Stimulated activated CD4-positive, alpha-beta T cell treated with anti-CD3 and anti-CD28 coated beads, Interleukin-1b, Interleukin-23, amount 100 ng/mL, for 48 hours (primary cell): ENCODE measurements at places on chromosomes 3 and 15.

DNA sequence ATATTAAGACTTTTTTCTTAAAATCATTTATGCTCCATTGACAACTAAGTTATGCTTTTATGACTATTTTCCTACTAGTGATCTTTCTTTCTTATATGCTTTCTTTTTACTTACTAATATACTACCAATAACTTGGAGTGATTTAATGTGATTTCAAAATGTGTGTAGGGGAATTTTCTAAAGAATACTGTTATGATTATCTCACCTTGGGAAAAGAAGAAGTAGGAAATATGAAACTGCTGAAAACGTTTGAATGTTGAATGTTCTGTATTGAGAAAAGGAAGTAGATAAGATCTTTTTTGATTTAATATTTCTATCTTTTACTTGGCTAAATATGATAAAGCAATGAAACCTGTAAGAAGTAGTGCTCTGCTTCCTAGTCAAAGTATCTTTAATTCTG lies 7.8 kb upstream of the CD200R1 start:
- DNase-seq = no peak

DNA sequence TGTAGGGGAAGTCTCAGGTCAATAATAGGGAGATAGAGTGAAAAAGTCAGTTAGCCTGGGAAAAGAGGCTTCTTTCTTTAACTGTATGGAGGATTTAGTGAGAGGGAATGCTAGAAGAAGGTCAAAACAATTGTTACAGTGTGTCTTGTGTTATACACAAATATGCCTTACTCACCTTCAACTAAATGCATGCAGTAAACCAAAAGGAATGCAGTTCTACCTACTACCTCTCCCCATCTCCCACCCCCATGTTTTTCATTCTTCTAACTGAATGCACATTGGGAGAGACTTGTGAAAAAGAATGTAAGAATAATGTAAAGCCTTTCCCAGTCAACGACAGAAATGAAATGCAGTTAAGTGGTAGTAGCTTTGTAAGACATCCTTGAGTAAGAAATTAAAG lies 33.8 kb downstream of the CCDC66 start:
- DNase-seq = no peak

DNA sequence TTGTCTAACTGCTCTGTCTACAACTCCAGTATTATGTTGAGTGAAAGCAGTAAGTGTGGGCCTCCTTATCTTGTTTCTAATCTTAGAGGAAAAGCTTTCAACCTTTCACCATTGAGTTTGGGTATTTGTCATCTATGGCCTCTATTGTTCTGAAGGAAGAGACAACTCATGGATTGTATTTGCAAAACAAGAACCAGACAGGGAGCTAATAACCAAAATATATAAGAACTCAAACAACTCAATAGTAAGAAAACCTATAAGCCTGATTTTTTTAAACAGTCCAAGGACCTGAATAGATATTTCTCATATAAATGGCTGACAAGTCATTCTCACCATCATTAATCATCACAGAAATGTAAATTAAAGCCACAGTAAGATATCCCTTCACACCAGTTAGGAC lies 113.0 kb downstream of the TAFA4 start:
- DNase-seq = no peak

GRCh38 chr15:31472636-31473384 lies 146.2 kb downstream of the KLF13 start:
- peak; percentile 49 for DNase-seq

DNA sequence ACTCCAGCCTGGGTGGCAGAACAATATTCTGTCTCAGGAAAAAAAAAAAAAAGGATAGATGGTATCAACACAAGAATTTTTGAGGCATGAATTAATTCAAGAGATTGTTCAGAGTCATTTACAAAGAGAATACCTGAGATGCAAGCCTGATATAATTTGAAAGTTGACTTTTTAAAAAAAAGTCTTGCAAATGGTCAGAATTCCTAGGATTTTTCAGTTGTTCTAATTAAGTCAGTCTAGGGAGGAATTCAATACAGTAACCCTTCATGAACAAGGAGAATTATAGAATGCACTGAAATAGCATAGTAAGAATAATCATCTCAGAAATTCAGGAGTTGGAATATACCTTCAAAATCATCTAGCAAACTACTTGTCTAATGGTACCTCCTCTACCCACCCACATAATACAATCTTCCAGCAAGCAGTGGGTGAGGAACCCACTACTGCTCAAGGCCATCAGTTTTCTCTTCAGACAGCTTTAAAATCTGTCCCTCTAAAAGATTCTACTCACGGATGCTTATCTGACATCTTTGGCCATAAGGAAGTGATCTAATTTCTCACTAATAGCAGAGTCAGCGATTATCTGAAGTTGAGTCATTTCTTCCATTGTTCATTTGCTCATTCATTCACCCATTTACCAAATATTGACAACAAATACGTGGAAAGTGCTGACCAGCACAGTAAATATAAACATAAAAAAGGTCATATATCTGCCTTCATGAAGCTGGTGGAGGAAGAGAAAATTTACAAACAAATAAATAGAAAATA lies 159.6 kb downstream of the GREM1 start:
- no peak for DNase-seq

DNA sequence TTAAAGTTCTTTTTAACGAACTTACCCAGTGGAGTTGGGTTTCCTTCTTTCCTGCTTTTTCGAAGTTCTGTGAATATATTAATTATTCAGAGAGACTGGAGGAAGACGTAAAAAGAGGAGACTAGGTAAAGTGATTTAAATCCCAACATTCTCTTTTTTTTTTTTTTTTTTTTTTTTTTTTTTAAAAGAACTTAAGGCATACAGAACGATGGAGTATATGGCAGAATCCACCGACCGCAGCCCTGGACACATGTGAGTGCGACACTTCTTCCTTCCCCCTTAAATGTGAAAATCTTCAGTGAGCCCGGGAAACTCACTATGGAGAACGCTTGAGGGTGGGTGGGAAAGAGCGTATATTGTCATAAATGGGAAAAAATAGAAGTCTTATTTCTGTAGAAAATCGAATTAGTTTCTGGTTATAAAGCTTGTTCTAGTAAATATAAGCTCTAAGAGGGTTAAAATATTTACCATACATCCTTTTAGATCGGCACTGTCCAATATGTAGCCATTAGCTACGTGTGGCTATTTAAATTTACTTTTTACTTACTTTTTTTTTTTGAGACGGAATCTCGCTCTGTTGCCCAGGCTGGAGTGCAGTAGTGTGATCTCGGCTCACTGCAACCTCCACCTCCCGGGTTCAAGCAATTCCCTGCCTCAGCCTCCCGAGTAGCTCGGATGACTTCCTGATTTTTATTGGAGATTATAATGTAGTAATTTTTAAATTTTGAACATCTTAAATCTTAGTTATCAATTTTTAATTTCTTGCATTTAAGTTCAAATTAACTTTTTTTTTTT lies 892 bp downstream of the NMD3 start:
- no peak for DNase-seq

DNA sequence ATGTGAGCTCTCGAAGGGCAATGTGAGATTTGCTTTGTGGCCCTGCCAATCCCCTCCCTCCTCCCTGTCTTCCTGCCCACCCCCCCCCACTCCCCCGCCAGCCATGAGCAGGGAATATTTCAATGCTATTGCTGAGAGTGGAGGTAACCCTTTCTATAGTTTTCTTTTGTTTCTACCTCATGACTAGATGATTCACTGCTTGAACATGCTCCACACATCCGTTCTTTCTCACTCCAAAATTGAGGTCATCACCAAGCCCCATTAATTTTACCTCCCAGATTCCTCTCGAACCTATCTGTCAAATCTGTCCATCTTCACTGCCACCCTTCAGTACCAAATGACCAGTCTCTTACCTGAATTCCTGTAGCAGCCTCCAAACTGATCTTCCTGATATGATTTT lies 12.2 kb downstream of the ZNF774 start:
- DNase-seq = no peak

DNA sequence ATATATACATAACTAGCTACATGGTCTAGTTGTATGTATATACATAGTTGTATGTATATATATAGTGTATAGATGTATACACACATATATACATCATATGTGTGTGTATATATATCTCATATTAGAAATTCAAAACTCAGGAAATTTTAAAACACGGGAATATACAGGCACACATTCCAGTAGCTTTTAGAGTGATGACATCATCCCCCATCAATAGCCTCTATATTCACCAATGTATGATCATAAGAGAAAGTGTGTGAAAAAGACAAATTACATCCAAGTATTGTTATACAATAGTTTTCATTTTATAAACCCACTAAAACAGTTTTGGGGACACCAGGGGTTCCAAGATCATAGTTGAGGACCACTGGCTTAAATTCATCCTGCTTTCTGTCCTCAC lies 23.0 kb downstream of the SCN10A start:
- no peak for DNase-seq

GRCh38 chr3:122392868-122393844 lies 9.2 kb downstream of the FAM162A start:
- DNase-seq = no peak

DNA sequence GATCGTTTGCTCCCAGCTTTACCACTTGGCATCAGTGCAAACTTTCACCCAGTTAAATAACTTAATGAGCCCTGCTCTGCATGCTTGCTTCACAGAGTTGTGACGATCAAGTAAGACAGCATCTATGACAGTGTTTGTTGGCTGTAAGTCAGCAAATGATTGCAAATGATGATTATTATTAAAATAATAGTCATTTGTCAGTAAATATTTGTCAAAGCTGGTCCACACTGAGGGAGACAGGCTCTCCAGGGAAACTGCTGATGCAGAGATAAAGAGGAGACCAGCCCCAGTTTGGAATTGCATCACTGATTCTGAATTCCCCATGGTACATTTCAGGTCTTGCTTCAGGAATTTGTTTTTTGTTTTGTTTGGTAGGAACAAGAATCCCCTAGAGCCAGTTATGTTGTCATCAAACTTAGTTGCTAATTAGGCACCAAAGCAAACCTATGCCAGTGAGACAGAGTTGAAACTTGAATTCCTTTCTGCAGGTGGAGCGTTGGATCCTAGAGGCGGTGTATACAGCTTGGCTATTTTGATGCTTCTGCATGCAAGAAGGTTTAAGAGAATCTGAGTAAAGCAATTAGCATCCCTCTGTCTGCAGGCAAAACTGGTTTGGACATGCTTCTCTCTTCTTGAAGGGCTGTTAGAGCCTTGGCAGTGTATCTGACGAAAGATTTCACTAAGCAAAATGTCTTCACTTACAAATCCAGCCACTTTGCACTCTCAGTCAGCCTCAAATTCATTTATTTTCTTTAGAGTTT lies 338.6 kb upstream of the TPRG1 start:
- no peak for DNase-seq

- peak; percentile 23 for DNase-seq
Measured at GRCh38 chr3:102712896-102713295, 278.1 kb downstream of the ZPLD1 start.

GRCh38 chr3:156298014-156298413 lies 177.6 kb downstream of the KCNAB1 start:
- DNase-seq = no peak

DNA sequence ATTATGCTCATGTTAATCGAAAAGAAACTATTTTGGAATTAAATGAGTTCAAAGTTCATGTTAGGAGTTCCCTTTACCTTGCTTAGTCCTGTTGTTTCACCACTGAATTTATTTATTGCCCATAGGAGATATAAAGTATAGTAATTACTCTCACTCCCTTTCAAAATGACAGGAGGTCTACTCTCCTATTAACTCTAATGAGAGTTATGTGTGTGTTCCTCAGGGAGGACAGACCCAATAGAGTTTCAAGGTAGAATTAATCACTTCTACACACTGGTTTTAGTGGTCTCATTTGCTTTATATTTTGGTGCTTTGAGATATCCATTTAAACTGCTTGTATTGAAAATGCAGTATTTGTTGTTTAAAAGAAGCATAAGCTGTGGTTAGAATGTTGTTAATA lies 398.9 kb downstream of the NLGN1 start:
- DNase-seq = no peak

DNA sequence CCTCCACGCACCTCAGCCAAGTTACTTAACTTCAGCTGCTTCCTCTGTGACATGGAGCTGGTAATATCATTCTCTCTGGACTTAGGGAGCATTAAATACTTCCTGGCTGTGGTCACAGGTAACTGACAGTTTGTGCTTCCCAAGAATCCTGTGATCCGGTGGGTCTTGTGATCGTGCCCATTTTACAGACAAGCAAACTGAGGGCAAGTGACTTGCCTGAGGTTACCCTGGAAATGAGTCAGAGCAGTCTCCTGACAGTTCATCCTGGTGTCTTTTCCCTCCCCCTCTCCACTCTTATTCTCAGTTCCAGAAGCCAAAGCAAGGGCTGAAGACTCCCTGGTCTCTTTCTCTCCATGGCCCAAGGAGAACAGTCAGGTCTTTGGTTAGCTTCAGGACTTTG lies 35.9 kb downstream of the ACAN start:
- no peak for DNase-seq

GRCh38 chr15:35211240-35211902 lies 126.3 kb upstream of the NANOGP8 start:
- no peak for DNase-seq

DNA sequence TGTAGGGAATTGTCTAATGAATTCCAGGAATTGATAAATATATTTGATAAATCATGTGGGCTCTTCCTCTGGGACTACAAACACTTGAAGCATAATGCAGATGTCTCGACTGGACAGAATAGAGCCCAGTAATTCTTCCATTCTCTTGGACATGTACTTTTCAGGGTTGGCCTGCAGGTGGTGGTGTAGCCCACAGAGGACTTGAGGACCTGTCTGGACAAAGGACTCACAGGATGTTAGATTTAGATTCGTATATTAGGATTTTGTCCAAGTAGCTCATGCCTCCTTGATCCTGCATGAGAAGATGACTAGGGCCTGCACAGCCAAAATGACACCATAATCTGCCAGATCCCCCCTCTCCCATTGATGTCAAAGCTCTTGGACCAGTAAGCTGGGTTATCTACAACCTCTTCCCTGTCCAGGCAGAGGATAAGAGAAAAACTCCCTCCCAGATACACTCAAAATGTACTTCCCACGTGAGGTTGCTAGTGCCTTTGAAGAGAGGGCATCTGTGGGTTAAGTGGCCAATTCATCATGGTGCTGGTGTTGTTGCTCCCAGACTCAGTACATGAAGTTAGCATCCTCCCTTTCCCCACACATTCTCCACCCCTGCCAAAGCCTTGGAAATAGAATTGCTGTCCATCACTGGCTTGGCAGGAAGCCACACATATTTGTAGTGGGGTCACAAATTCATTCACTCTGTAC lies 88.6 kb upstream of the ZNF280D start:
- DNase-seq = peak; percentile 34

DNA sequence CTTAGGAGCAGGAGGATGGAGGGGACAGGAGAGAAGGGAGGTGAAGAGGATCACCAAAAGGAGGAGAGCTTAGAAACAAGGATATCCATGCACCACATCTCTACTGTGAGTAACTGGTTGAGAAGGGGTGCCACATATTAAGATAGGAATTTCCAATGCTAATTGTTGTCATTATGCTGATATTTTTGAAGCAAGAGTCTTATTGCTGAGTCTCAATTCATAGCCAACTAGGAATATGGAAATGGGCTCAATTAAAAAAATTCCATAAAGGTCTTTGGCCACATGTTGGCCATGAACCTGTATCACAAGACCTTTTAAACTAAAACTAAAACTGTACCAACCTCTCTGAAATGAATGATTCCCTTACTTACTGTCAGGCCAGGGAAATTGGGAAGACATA lies 642.6 kb downstream of the MAGI1 start:
- DNase-seq = no peak
